T-helper 9 cell (primary cell): ENCODE measurements at places on chromosomes 5 and 9.

GRCh38 chr5:1672396-1672795 is 127.2 kb downstream of the MRPL36 start:
- DNase-seq: no peak

- DNase-seq: no peak
Measured at GRCh38 chr9:80320480-80320879, 748.7 kb downstream of the TLE4 start.

DNA sequence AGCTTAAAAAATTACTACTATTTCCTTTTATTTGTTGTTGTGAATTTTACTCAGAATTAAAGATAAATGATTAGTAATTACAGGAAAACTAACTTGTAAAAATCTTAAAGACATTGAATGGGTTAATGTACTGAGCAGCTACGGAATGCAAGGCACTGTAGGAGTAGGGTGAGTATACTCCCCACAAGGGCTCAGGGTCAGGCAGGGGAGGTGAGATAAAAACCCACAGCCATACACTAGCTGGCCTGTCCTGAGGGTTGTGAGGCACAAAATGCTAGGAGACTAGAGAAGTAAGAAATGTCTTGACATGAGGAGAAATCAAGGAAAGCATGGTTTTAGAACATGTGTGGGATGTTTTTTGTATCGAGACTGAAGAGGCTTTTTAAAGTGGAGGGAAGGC is 13.4 kb downstream of the ZBED3 start:
- no peak for DNase-seq

DNA sequence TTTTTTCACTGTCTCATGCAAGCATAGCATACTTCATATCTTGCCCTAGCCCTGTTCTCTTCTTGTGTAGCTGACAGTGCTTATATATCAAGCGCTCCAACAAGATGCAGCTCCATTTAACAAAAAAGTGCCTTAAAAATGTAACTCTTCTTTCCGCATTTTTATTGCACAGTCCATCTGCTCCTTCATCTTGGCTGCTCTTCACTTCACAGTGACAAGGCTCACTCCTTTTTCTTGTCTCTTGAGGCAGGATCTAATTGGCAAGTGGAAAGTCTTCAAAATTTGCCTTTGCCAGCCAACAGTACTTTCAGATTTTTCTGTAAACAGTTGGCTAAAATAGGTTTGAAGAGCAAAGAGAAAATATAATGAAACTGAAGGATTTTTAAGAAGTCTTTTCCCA is 161.8 kb downstream of the PBX3 start:
- DNase-seq: no peak

DNA sequence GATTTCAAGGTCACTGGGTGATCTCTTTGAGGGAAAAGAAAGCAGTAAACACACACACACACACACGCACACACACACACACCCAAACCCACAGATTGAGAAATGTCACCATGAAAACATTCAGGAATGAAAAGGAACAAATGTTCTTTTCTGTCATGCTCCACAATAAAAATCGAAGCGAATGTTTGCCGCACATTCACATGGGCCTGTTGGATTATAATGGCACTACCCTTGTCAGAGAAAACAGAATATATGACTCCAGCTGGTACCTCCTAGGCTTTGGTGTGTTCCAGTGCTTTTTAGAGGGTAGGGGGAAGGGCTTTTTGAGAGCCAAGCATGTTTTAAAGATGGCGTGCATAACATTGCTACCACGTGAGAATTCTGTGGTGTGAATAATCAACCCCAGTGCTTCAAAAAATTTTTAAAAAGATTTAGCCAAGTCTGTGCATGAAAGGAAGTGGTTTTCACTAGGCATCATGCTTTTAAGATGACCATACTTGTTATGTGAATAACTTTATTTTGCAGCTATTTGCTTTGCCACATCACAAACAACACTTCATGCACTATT is 120.8 kb upstream of the ZNF608 start:
- no peak for DNase-seq

DNA sequence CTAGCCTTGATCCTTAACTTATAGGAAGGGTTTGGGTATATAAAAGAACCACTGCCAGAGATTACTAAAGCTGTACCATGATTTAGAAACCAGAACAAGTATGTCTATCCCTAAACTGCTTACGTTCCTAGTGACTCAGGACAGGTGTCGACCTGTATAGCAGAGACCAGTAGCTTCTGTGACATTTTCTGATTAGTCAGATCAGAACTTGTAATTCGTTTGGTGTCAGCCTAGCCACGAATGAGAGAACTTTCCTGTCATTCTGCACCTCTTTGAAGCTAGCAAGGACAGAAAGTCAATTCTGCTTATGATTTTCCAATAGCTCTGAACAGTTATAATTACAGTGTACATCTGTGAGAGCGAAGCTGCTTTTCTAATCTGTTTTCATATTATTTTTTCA is 39.5 kb downstream of the PRKACG start:
- no peak for DNase-seq

DNA sequence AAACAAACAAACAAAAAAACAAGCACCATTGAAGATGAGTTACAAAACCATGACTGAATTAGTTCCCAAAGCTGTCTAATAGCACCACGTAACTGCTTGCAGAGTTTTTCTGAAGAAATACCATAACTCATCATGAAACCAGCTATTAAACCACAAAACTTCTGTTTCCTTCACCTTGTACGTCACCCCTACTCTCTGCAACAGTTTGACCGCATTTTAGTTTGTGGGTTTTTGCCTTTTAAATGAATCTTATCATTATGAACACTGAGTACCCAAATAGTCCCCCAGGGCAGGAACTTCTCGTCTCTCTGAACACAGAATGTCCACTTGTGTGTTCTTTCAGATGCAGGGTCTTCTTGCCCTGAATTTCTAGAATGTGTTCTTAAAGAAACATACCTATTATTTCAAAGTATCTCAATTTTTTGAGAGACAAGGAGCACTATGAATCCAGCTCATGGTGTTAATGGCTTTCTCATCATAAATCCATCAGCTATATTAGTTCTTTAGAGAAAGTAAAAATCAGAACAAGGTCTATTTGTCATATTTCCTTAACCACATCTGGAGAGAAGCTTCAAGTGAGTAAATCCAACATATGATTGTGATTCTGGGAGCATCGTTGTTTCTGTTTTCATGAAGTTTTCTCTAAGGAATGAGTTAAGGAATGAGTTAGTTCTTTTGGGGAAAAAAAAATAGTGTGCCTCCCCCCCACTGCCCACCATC is 210.6 kb downstream of the AUH start:
- no peak for DNase-seq

GRCh38 chr9:133352635-133353340 is 3.5 kb downstream of the SURF1 start:
- DNase-seq: no peak
